ENCODE measurements at places on chromosomes 5 and 9. TPM values are rescaled to one million over a fixed set of nuclear protein-coding genes. Genes with fewer than 3 reads are reported as not detected.

DNA sequence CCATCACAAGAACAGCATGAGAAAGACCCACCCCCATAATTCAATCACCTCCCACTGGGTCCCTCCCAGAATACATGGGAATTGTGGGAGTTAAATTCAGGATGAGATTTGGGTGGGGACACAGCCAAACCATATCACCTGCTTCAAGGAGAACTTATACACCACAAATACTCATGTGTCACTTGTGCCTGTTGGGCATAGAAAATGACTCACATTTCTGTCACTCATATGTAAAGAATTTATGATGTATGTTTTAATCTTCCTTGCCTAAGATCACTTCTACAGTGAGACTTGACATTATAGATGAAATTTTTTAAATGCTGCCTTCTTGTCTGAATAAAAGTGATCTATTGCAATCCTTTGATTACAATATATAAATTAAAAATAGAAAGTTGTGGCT, 23.0 kb upstream of the PRDM6 start:
- no peak overlapping the region for H3K4me3 ChIP-seq
- no peaks in the 10 kb centered on the region for H3K27me3 ChIP-seq
- no peak for DNase-seq
- no peaks in the 10 kb centered on the region for H3K4me1 ChIP-seq

- H3K4me3 ChIP-seq = no peak overlapping the region
- peak; percentile 24 for DNase-seq
- H3K27me3 ChIP-seq = no peaks in the 10 kb centered on the region
- H3K27ac ChIP-seq = no peak overlapping the region
Measured at GRCh38 chr5:66171349-66172344, 27.5 kb downstream of the SREK1 start.

DNA sequence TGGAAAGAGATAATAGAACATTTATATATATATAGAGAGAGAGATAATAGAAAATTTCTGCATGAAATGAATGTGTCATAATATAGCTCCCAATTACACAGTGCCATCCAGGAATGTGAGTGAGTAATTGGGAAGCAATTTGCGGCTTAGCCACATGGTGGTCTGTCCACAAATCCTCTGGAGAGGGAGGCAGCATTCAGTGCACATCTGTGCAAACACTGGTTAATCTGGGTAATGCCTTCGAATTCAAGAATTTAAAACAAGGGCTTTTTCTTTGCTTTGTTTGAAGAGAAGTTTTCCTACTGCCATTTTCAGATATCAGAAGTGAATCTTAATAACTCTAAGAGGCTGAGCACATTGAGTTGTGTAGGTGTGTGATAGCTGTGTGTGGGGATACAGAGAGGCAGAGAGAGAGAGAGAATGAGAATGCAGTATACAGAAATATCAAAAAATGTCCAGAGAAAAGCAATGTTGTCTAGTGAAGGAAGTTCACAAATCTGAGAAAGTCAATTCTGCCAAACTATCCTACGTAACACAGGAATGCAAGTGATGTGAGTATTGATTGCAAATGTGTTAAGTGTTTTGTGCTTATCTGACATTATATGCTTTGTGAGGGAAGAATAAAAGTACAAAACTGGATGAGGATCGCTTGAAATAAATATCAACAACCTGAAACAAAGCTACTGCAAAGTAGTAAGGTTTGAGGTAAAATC, 134.6 kb downstream of the EDIL3 start:
- no peaks in the 10 kb centered on the region for H3K4me1 ChIP-seq
- H3K27ac ChIP-seq = no peak overlapping the region
- H3K27me3 ChIP-seq = no peaks in the 10 kb centered on the region
- no peak for DNase-seq

DNA sequence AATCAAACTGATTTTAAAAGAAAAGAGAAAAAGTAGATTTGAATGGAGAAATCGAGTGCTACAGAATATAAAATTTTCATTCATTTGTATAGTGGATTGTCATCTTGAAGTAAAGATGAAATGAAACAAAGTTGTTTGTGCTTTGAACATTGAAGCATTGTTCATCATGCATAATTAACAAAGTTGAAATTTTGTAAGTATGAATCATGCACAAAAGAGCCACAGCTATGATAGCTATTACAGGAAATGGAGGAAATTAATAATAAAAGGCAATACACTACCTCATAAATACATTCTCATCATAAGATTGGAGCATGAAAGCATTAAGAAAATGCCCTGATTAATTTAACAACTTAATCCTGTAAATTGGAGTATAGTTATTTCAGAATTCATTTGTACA, 153.4 kb upstream of the TLX3 start:
- H3K4me1 ChIP-seq = no peaks in the 10 kb centered on the region
- DNase-seq = no peak
- no peaks in the 10 kb centered on the region for H3K27me3 ChIP-seq

The TGFBI gene
- total RNA-seq = 26.8 TPM

The PTPRD gene
- total RNA-seq = 6.5 TPM

GRCh38 chr5:26009742-26010141, 1028.6 kb downstream of the CDH9 start:
- no peak for DNase-seq
- H3K27ac ChIP-seq = no peak overlapping the region
- H3K4me3 ChIP-seq = no peak overlapping the region
- no peaks in the 10 kb centered on the region for H3K4me1 ChIP-seq

- no peaks in the 10 kb centered on the region for H3K4me1 ChIP-seq
- no peak overlapping the region for H3K27ac ChIP-seq
Measured at GRCh38 chr9:114308361-114308950, 14.4 kb upstream of the ORM1 start.

- no peaks in the 10 kb centered on the region for H3K4me1 ChIP-seq
- no peaks in the 10 kb centered on the region for H3K36me3 ChIP-seq
Measured at GRCh38 chr9:129280623-129281271, 102.7 kb upstream of the IER5L start.

The CYSRT1 gene
- total RNA-seq = 0.68 TPM

The MED22 gene
- 35.1 TPM for total RNA-seq

- no peak overlapping the region for H3K4me3 ChIP-seq
- no peaks in the 10 kb centered on the region for H3K27me3 ChIP-seq
- H3K27ac ChIP-seq = no peak overlapping the region
- no peaks in the 10 kb centered on the region for H3K4me1 ChIP-seq
Measured at GRCh38 chr9:38082446-38083287, 13.6 kb upstream of the SHB start.

- no peaks in the 10 kb centered on the region for H3K36me3 ChIP-seq
- DNase-seq = no peak
- H3K27ac ChIP-seq = no peak overlapping the region
- H3K27me3 ChIP-seq = no peaks in the 10 kb centered on the region
- no peak overlapping the region for H3K4me3 ChIP-seq
Measured at GRCh38 chr9:37944266-37944650, 40.3 kb upstream of the SLC25A51 start.

DNA sequence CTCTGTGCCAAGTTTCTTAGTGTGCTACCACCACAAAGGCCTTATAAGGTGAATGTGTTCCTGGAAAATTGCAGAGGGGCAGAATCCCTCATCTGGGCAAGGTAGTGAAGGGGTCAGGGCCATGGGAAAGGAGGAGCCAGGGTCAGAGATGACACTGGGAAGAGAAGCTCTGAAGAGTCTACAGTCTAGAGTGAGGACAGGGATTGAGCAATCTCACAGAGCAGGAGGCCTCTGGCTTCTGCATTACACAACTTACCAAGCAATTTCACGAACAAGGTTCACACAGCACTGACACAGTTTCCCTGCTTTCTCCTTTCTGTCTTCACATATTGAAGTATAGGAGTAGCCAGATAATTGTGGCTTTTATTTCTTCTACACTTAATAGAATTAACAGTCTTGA, 24.5 kb upstream of the IDNK start:
- no peaks in the 10 kb centered on the region for H3K36me3 ChIP-seq
- H3K4me1 ChIP-seq = no peaks in the 10 kb centered on the region
- H3K27me3 ChIP-seq = no peaks in the 10 kb centered on the region

DNA sequence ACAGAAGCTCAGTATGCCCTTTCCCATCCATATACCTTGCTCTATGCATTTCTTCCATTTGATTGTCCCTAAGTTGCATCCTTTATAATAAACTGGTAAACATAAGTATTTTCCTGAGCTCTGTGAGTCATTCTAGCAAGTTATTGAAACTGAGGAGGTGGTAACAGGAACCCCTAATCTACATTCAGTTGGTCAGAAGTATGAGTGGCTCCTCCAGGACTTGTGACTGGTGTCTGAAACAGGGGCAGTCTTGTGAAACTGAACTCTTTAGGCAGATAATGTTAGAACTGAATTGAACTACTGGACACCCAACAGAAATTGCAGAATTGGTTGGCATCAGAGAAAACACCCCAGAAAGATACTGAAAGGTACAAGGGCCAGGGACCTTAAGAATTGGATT, 133.1 kb upstream of the POU5F2 start:
- no peaks in the 10 kb centered on the region for H3K36me3 ChIP-seq
- no peaks in the 10 kb centered on the region for H3K4me1 ChIP-seq
- no peak overlapping the region for H3K4me3 ChIP-seq

GRCh38 chr9:7560669-7561305, 238.8 kb downstream of the DMAC1 start:
- DNase-seq = no peak
- no peaks in the 10 kb centered on the region for H3K4me1 ChIP-seq
- H3K36me3 ChIP-seq = no peaks in the 10 kb centered on the region
- no peak overlapping the region for H3K27ac ChIP-seq
- no peaks in the 10 kb centered on the region for H3K27me3 ChIP-seq
- no peak overlapping the region for H3K4me3 ChIP-seq

The AGXT2 gene
- not detected for total RNA-seq

GRCh38 chr9:80489329-80489728, 917.6 kb downstream of the TLE4 start:
- no peaks in the 10 kb centered on the region for H3K4me1 ChIP-seq
- no peak overlapping the region for H3K27ac ChIP-seq
- H3K27me3 ChIP-seq = no peaks in the 10 kb centered on the region
- no peaks in the 10 kb centered on the region for H3K36me3 ChIP-seq
- H3K4me3 ChIP-seq = no peak overlapping the region
- no peak for DNase-seq

DNA sequence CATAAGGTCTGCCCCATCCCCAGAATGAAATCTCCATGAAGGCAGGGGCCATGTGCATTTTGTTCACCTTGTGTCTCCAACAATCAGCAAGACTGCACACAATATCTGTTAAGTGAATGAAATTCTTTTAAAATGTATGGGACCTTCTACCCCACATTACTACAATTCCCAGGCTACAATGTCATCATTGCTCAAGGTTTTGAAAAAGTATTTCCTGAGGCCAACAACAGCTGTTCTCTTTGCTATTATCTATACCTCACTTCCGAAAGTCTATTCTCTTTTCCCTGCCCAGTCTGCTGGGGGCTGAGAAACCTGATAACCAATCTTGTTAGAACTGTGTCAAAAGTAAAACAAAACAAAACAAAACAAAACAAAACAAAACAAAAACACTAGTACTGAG, 29.2 kb downstream of the HOMER1 start:
- no peak overlapping the region for H3K4me3 ChIP-seq
- no peak overlapping the region for H3K27ac ChIP-seq
- no peaks in the 10 kb centered on the region for H3K36me3 ChIP-seq
- no peaks in the 10 kb centered on the region for H3K4me1 ChIP-seq

DNA sequence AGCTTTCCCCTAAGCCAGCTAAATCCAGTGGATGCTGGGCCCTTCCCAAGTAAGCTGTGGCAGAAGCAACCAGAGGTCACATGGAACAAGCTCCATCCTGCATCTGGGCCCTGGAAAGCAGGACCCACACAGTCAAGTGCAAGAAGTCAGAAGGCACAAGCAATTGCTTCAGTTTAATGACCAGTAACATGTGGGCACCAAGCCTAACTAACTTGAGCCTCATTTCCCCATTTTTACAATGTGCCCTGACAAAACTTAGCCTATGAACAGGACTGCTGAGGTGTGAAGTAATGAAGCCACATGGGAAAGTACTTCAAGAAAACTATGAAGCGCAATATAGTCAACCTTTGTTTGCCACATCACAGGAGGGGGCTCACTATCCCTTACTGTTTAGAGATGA, 90.5 kb downstream of the TLE1 start:
- no peak overlapping the region for H3K4me3 ChIP-seq
- no peak for DNase-seq
- no peak overlapping the region for H3K27ac ChIP-seq
- H3K36me3 ChIP-seq = no peaks in the 10 kb centered on the region
- H3K4me1 ChIP-seq = peaks cover 27% of the 10 kb centered on the region

GRCh38 chr9:90331826-90332575, 310.6 kb downstream of the DIRAS2 start:
- no peaks in the 10 kb centered on the region for H3K36me3 ChIP-seq
- DNase-seq = no peak
- H3K27me3 ChIP-seq = no peaks in the 10 kb centered on the region
- H3K4me1 ChIP-seq = no peaks in the 10 kb centered on the region
- no peak overlapping the region for H3K4me3 ChIP-seq

- H3K27ac ChIP-seq = no peak overlapping the region
- no peaks in the 10 kb centered on the region for H3K36me3 ChIP-seq
- H3K4me3 ChIP-seq = no peak overlapping the region
- H3K27me3 ChIP-seq = no peaks in the 10 kb centered on the region
- peak; percentile 49 for DNase-seq
Measured at GRCh38 chr5:159017786-159018185, 81.9 kb downstream of the EBF1 start.

The C1QTNF3 gene
- total RNA-seq = 1.6 TPM

- H3K36me3 ChIP-seq = no peaks in the 10 kb centered on the region
- H3K4me3 ChIP-seq = no peak overlapping the region
- H3K27me3 ChIP-seq = no peaks in the 10 kb centered on the region
- no peak for DNase-seq
- no peaks in the 10 kb centered on the region for H3K4me1 ChIP-seq
Measured at GRCh38 chr5:124575725-124576124, 170.7 kb downstream of the ZNF608 start.

The GABRA1 gene
- total RNA-seq = 1.4 TPM

- no peak overlapping the region for H3K27ac ChIP-seq
- no peak overlapping the region for H3K4me3 ChIP-seq
- DNase-seq = no peak
- H3K36me3 ChIP-seq = no peaks in the 10 kb centered on the region
- H3K4me1 ChIP-seq = no peaks in the 10 kb centered on the region
Measured at GRCh38 chr5:17426104-17426749, 71.8 kb upstream of the TAF11L2 start.

The DMRTA1 gene
- 0.26 TPM for total RNA-seq

The EIF4E1B gene
- not detected for total RNA-seq

- H3K4me1 ChIP-seq = no peaks in the 10 kb centered on the region
- no peak for DNase-seq
- H3K27ac ChIP-seq = no peak overlapping the region
Measured at GRCh38 chr5:165892383-165892782, 2387.0 kb downstream of the MAT2B start.

DNA sequence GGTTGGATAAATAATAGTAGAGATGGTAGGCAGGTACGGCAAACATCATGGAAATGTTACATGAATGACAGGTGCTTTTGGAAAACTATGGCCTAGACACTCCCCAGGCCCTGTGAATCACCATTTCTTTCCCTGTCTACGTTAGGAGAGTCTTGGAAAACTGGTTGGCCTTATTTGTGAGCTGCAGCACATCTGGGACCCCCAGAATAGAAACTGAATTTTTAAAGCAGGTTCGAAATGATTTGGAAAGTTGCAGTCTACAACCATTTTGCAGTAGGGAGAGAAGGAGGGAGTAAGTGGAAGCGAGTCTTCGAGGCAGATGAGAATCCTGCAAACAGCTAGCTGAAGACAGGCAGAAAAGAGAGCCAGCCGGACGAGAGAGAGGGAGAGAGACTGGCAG, 13.0 kb downstream of the C1QTNF2 start:
- H3K27ac ChIP-seq = no peak overlapping the region
- no peaks in the 10 kb centered on the region for H3K36me3 ChIP-seq
- H3K4me3 ChIP-seq = no peak overlapping the region
- no peak for DNase-seq

Measured in adrenal gland (tissue), 19 donors.